Activated T-helper 1 cell treated with anti-CD3 and anti-CD28 coated beads, Interleukin-2, amount 50 U/mL, for 16 hours (primary cell): ENCODE measurements at places on chromosomes 5 and 9.

GRCh38 chr5:78717674-78718584 lies 69.4 kb upstream of the LHFPL2 start:
- no peak for DNase-seq

DNA sequence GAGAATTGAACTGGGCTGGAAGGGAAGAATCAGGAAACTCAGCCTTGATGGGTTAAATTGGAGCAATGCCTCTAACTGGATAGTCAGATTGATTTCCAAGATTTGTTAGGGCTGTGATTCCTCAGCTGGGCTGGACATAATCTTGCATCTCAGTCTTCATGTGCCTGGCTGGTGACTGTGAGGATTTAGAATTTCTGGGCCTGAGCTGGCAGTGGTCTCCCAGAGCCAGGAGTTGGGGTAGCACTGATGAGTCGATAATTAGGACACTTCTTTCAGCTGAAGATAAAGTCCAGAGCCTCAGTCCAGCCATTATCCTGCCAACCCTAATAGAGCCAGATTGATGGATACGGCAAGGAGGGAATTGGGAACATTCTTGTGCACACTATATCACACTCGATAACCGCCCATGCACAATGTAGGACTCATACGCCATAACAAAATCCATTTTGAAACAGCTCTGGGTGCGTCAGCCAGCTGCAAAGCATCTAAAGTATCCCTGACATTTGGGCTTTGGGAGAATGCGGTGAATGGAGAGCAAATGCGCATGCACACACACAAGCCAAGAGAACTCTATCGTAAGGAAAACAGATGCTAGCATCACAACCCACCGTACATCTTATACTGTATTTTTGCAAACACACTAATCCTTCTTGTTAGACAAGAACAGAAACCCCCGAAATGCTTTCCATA lies 405.1 kb upstream of the KLF4 start:
- no peak for DNase-seq

- no peak for DNase-seq
These were observed 1543.4 kb downstream of the EFNA5 start for GRCh38 chr5:106127341-106127781.

DNA sequence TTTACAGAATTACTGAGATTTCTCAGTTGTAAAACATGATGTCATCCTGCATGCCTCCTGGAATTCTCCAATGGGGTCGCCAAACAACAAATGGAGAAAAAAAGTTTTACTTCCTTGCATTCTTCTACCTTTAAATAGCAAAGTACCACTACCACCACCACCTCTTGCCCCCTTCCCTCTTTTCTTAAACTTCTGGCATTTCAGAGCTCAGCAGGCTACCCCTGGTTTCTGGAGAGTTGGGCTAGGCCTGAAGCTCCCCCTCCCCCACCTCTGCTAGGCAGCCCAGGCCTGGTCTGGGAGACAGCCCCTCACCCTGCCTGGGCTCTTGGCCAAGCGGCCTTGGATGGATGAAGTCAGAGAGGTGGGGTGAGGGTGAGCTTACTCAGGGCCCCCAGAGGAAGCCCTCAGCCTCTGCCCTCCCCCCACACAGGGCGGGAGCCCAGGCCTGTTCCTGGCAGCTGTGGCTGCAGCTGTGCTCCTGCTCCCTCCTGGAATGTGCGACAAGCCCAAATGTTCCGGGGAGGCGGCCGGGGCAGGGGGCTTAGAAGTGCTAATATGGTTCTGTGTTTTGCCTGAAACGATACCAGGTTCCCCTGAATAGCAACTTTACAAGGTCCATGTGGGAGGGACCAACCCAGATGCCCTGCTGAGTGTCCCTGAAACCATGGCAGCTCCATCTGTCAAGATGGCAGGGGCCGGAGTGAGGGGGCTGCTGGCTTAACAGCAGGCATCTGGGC lies 6.0 kb upstream of the CCIN start:
- no peak for DNase-seq

DNA sequence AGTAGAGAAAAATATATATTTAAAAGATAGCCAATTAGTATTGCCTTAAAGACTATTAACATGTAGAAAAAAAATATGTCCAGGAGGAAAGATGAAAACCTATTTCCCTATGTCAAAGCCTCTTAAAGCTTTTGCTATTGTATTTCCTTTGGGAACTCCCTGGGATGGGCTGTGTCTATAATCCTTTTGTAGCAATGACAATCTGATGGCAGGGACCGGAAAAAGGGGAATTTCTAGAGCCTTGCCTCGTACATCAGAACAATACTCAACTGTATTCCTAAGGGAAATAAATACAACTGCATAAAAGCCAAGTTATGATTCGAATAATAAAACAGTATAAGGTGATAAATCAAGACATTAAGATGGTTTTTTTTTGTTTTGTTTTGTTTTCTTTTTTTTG lies 257.3 kb downstream of the MLLT3 start:
- DNase-seq: no peak

- DNase-seq: no peak
These were observed 9.0 kb upstream of the TIMD4 start for GRCh38 chr5:156971848-156972525.

GRCh38 chr5:142316051-142316450 lies 8.8 kb downstream of the SPRY4 start:
- no peak for DNase-seq

GRCh38 chr9:107650321-107650720 lies 160.8 kb upstream of the KLF4 start:
- no peak for DNase-seq

DNA sequence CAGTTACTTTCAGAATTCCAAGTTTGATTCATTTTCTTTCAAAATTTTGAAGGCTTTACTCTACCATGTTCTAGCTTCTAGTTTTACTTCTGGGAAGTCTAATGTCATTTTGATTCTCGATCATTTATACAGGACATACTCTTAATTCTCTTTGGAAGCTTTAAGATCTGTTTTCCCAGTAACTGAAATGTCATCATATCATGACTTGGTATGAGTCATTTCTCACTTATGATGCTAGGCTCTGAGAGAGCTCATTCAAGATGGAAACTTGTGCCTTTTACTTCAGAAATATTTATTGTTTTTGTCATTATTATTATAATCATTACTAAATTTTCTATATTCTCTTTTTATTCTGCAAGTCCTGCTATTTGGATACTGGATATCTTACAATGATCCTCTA lies 222.3 kb downstream of the PARP8 start:
- no peak for DNase-seq

DNA sequence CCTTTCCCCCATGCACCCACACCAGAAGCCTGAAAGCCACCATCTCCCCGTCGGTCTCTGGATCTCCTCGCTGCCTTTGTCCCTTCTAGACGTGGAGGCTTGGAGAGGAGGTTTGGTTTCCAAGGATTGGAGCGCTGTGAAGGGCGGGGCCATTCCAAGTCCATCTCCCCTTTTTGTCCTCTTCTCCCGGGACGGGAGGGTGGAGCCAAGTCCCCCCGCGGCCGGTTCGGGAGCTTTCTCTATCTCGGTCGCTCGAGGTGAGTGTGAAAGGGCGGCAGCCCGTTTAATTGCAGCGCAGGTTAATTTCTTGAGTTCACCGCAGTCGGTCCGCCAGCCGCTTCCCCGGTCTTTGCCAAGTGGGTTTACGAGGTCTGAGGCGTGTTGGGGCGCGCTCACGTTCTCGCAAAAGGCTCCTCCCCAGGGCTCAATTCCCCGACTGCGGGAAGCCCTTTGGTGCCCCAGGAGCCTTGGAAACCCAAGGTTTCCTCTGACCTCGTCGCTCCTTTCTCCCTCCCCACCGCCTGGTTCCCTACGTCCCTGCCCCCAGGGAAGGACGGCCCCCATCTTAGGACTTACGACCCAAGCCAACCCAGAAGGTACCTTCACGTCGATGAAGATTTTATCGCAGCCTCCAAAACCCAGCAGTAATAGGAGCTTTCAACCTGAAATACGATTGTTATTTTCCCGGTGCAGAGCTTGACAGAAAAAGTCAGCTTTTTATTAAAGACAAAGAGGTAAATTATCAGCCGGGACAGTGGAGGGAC lies 2.8 kb upstream of the ZNF462 start:
- no peak for DNase-seq

DNA sequence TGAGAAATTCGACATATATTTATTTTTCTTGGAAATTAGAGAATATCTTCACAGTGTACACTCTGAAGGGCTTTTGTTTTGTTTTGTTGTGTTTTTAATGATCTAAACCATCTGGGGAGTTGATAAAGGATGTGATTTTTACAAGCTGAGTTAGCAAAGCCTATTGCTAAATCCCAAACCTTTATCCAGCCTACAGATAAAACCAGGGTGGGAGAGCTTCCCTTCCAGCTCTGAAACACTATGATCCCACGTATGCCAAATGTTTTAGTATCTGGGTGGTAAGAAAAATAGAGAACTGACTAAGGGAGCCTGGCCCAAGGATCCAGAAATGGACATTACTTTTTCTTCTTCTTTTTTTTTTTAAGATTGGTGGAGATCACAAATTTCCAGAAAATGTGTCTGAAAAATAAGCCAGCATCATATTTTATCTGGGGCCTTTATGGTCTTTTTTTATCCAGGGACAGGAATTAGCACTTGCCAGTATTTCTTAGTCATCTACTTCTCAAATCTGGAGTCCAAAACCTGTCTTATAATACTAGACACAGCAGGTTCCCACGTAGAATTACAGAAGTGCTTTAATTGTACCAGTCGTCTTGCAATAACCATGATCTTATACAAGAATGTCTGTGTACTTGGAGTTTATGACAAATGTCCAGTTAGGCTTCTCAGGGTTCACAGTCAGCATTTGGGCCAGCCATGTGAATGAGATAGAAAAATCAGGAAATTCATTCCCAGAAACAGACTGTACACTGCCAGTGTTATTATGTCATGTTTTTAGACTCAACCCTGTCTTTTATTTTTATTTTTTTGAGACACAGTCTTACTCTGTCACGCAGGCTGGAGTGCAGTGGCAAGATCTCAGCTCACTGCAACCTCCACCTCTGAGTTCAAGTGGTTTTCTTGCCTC lies 290.8 kb upstream of the MPDZ start:
- DNase-seq: no peak

DNA sequence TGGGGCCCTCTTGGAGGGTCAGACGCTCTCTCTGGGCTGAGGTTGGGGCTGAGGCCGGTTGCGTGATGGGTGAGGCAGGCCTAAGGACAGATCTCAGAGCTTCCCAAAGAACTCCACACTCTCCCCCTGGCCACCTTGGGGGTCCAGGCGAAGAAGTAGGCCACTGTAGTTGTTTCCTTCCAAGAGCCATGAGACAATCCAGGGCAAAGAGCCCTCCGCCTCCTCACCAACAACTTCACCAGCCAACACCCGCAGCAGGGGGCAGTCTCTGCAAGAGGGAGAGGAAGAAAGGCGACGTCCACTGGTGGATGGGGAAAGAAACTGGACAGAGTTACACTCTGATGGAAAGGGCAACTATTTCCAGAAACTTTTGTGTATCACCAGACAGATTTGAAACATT lies 10.7 kb downstream of the SLC35A4 start:
- no peak for DNase-seq

DNA sequence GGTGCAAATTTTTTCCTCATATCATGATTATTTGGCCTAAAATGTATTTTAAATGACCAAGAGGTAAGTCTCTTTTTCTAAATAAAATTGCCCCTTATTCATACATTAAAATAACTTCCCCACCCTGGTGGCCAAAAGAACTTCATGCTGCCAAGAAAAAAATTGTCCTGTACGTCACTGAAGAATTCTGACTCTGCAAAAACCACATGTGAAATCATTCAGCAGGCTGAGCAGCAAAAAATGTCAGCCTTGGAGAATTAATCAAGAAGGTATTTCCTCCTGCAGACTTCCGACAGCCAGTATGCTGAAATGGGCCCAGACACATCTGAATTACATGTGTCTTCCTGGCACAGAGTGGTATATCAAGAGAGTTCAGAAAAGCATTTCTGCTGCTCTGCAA lies 94.6 kb upstream of the HMHB1 start:
- no peak for DNase-seq

GRCh38 chr5:82599692-82600091 lies 321.5 kb upstream of the RPS23 start:
- no peak for DNase-seq
